ENCODE measurements at places on chromosomes 5 and 9.

DNA sequence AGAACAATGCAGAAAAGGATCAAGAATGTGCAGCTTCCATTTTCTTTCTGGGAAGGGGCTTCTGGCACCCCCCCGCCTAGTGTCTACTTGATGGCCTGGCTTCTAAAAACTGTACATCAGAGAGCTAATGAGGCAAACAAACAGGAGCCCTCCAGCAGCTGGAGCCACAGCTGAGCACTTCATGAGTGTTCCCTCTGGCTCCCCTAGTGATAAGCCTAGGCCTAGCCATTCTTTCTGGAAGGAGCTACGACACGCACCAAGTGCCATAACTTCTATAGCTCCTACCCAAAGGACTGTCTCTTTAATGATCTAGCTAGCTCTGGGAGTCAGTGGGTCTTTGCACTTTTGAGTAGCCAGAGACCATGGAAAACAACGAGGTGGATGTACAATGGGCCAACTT, 66.1 kb downstream of the DNAH5 start:
- no peak for DNase-seq

- no peak for DNase-seq
Measured at GRCh38 chr9:110933350-110934001, 104.8 kb downstream of the LPAR1 start.

DNA sequence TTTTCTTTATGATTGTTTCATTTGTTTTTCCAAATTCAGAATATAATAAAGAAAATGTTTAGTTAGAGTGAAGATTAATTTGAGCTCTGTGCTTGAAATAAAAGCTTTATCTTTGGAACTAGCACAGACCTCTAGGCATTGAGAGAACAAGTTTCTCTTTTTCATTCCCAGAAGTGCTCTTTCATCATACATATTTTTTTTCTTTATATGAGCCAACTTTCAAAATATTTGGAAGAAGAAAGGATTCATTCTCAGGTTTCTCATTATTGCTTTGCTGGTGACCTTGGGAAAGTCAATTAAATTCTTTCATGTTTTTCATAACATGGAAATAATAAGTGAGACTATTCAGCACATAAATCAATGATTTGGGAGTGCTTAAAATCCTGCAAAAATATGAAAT, 16.8 kb downstream of the CTXN3 start:
- no peak for DNase-seq

- no peak for DNase-seq
Measured at GRCh38 chr9:89455356-89455824, 42.5 kb downstream of the SEMA4D start.

DNA sequence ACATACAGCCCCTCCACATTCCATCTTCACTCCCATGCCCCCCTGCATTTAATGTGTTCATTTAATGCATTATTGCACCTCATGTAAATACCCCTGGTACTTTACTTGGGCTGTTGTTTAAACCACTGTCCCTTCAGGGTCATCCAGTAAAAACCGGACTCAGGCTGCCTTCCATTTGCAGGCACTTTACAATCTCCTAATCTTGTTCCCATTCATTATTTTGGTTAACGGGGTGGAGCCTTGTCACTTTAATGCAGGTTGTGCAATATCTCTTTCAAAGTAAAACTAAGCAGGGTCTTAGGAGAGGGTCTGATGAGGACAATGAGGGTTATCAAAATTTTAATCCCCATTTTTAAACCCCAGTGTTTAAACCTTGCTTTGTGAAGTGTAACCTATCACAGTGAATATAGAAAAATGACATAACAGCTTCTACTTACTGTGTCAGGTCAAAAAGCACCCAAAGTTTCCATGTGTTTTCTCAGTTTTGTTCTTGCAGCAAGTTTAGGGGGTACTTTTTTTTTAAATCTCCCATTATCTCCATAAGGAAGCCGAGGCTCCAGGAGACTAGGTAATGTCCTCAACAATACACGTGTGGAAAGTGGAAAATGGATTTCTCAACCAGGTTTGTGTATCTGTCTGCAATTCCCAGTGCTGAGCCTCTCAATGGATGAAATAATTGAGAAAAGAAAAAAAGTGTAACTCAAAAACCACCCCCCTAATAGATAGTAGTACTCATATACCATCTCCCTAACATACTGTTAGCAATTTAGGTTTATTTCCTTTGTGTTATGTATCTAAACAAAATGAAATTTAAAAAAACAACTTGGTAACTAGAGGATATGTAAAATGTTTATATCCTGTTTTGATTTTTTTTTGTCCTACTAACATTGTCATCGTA, 54.2 kb upstream of the SPRY4 start:
- DNase-seq: no peak

DNA sequence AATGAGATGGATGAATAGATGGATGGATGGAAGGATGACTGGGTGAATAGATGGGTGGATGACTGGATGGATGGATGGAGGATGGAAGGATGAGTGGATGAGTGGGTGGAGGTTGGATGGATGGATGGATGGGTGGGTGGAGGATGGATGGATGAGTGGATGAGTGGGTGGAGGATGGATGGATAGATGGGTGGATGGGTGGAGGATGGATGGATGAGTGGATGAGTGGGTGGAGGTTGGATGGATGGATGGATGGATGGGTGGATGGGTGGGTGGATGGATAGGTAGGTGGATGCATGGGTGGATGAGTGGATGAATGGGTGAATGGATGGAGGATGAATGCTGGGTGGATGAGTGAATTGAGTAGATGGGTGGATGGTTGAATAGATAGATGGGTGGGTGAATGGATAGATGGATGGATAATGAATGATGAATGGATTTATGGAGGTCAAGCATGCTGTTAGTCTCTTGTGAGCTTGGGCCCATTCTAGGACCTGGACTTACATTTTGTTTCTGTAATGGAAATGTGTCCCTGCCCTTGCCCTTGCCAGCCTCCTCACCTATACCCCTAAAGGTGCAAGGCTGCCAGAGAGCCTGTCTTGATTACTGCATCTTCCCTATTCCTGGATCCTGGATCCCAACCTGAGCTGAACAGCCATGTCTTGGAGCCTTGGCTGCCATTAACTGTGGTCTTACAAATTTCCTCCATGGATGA, 159.7 kb upstream of the NFIL3 start:
- no peak for DNase-seq

All from stimulated activated CD8-positive, alpha-beta memory T cell treated with anti-CD3 and anti-CD28 coated beads, Interleukin-7, amount 100 ng/mL, for 1 hour (primary cell).